Retina (tissue), 1 donor: ENCODE measurements at places on chromosomes 2 and 18.

- DNase-seq = no peak
Measured at GRCh38 chr2:215615803-215616174, 179.9 kb upstream of the FN1 start.

GRCh38 chr2:230512955-230513748, 97.2 kb downstream of the SP100 start:
- DNase-seq = no peak

DNA sequence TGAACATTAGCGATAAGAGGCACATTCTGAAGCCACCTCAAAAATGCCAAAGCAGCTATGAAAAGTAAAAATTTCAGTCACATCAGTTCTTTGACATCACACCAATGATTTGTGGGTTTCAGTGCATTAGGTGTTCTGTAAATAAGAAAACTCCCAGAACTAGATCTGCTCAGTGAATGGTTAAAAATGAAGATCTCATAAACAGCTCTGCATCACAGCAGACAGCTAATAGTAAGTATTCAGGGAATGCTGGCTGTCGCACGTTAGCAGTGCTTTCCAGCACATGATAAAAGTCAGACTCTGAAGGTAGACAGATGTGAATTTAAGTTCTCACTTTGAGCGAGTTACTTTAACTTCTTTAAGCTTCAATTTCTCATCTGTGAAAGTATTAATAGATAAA, 154.9 kb downstream of the SATB2 start:
- no peak for DNase-seq

DNA sequence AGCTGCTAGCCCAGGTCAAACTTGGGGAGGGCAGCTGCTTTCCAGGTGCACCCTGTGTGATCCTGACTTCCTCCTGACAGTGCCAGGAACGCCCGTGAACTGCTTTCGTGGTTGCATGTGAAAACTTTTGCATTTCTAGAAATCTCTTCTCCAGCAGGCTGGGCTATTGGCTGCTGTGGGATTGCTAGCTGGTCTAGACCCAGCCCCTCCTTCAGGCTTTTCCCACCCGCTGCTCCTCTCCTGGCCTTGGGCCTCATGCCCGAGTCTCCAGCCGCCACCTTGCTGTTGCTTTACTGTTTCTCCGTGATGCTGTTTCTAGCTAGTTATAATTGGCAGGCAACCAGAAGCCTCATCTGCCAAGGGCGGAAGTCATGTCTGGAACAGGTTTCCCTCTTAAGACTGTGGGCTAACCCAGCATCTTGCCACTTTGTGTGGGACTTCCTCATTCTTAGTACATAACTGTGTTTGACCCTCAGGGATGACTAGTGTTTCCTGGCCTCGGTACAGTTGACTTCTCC, 27.0 kb upstream of the MGAT4A start:
- no peak for DNase-seq

GRCh38 chr2:202161151-202161835, 77.1 kb downstream of the SUMO1 start:
- no peak for DNase-seq

GRCh38 chr18:62412231-62412979, 87.3 kb downstream of the TNFRSF11A start:
- DNase-seq = no peak

GRCh38 chr18:37551249-37551648, 14.3 kb downstream of the CELF4 start:
- no peak for DNase-seq

DNA sequence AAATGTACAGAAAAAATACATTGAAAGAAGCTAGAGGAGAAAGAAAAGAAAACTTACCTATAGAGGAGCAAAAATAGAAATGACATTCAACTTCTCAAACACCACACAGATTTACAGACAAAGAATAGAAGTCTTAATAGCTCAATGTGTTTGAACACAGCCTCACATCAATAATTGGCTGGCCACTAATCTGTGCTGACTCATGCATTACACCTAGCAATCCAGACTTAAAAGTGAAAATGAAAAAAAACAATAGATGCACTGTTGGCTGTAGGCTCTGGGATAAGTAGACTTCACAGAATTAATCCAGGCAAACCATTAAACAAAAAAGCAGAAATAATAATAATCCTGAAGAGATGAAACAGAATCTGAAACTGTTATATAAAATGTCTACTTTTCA, 961.3 kb upstream of the CELF4 start:
- no peak for DNase-seq

GRCh38 chr2:197982565-197982964, 178.2 kb downstream of the PLCL1 start:
- DNase-seq = no peak

- no peak for DNase-seq
Measured at GRCh38 chr2:237280229-237280628, 133.7 kb downstream of the COL6A3 start.

GRCh38 chr18:73258375-73259087, 390.7 kb upstream of the NETO1 start:
- DNase-seq = peak; percentile 30

DNA sequence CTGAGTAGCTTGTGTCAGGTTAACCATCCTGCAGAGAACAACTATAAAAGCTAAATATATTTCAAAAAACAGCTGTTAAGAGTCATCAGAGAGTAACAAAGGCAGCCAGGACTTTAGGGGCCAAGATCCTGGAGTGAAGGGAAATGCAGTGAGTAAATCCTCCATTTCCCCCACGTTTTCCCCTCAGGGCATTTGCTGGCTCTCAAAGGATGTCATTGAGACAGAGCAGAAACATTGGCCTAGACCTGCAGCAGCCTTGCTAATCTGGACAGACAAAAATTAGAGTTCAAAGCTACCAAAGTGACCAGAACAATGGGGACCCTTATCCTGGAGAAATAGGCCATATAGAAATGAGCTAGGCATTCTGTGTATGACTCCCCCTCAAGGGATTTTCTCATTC, 21.1 kb upstream of the KLHL29 start:
- DNase-seq = peak; percentile 27

DNA sequence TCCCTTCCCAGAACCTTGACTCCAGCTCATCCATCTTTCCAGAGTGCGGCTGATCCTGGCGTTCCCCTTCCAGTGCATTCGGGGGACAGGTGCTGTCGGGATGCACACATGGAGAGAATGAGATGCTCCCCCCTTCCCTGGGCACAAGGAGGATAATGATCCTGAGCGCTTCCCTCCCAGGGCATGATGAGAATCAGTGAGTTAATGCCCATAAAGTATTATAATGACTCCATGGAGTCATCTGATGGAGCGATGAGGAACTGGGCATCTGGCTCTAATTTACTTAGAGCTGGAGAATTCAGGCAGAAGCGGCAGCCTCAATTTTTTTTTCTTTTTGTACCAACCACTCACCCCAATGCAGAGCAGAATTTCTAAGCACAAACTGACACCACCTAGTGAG, 79.6 kb upstream of the SKOR2 start:
- DNase-seq = no peak

GRCh38 chr2:37934591-37935513, 9.8 kb downstream of the RMDN2 start:
- no peak for DNase-seq

- DNase-seq = no peak
Measured at GRCh38 chr2:45390861-45391260, 220.2 kb downstream of the SRBD1 start.

DNA sequence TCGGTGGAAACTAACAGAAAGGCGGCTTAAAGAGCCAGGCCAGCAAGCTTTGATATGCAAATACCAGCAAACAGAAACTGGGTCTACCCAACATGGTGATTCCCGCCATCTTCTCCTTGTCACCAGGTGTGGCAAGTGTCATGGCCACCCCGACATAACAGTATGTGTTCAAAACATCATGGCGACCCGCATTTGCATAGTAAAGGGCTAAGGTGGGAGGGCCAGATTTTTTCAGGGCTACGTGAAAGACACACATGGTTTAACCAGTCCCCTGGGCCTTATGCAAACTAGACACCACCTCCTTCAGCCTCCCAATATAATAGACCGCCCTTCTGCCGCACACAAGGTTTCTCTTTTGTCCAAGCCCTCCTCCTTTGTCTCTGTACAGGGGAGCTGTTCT, 260.4 kb downstream of the METTL4 start:
- no peak for DNase-seq

DNA sequence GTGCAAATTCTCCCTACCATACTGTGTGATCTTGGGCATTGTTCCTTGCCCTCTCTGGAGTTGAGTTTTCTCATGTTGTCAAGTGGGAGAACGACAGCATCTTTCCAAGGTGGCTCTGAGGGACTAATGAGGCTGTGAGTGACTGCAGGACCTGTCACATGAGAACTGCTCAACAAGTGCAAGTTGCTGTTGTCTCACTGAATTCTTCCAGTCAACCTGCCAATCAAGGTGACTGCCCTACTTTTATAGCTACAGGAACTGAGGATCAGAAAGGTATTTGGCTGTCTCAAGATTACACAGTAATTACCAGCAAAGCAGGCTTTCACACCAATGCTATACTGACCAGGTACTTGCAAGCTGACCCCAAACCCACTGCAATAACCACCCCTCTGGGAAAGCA, 137.6 kb downstream of the MTCL1 start:
- DNase-seq = no peak
